ENCODE measurements at places on chromosomes 1 and 21. TPM values are rescaled to one million over a fixed set of nuclear protein-coding genes. Genes with fewer than 3 reads are reported as not detected.

GRCh38 chr1:30824736-30825429 lies 67.3 kb upstream of the LAPTM5 start:
- no peak for DNase-seq

GRCh38 chr1:207405814-207406213 lies 48.3 kb upstream of the CR2 start:
- no peak for DNase-seq

DNA sequence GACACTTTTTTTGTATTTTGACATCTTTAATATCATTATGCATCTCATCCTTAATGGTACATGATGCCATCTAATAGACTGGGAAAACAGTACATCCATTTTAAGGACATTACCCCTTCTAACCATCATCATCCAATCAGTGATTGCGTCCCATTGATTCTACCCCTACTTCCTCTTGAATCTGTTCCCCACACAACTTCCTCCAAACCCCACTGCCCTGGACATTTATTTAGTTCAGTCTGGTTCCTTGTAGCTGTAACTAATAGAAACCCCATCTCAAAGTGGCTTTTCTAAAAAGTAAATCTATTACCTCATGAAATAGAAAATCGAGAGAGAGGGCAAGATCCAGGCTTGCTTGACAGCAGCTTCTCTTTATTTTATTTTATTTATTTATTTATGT lies 2.1 kb upstream of the ITLN1 start:
- DNase-seq, result no peak

- no peak for DNase-seq
Measured at GRCh38 chr1:100780814-100781213, 61.3 kb downstream of the VCAM1 start.

DNA sequence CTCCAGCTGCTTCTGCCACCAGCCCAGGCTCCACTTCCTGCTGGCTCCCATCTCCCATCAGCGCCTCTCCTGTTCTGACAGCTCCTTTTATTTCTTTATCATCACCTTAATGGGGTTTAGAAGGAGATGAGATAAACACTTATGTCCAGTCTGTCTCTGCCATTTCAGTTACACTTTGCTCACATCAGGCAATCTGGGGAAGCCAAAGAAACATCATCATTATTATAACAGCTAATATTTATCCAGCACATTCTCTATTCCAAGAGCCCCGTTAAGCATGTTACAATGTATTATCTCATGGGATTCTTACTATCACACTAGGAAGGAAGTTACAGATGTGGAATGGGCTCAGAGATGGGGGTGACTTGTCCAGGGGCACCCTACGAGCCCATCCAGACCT lies 31.2 kb downstream of the DMRTB1 start:
- DNase-seq, result no peak

GRCh38 chr1:84748364-84748763 lies 58.1 kb upstream of the SSX2IP start:
- no peak for DNase-seq

DNA sequence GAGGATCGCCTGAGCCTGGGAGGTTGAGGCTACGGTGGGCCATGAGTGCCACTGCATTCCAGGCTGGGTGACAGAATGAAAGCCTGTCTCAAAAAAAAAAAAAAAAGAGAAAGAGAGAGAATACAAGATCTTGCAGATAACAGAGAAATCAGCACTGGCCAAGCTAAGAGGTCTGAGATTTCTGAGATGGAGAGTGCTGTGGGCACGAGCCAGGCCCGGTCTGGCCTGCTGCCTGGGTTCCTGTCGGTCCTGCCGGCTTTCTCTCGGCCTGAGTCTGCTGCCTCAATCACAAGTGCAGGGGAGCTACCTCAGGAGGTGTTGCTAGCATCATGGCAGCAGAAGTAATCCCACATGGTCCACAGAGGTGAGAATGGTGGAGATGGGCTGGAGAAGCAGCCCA lies 19.0 kb downstream of the ADORA1 start:
- no peak for DNase-seq

DNA sequence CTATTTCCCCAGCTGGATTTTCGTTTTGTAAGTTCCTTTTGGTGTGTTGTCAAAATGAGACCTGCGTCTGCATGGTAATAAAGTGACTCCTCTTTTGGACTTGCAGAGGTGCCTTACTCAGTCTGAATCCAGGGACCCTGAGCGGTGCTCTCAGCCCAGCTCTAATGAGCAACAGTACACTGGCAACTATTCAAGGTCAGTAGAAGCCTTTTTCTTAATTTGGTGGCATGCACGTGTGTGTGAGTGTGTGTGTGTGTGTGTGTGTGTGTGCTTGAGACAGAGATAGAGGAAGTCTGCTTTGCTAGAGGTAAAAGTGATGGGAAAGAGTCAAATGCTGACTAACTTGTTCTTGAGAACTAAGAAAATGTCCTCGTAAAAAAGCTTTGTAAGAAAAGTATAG lies 105.4 kb downstream of the CD247 start:
- no peak for DNase-seq

- no peak for DNase-seq
Measured at GRCh38 chr1:226571893-226572292, 23.3 kb downstream of the STUM start.

DNA sequence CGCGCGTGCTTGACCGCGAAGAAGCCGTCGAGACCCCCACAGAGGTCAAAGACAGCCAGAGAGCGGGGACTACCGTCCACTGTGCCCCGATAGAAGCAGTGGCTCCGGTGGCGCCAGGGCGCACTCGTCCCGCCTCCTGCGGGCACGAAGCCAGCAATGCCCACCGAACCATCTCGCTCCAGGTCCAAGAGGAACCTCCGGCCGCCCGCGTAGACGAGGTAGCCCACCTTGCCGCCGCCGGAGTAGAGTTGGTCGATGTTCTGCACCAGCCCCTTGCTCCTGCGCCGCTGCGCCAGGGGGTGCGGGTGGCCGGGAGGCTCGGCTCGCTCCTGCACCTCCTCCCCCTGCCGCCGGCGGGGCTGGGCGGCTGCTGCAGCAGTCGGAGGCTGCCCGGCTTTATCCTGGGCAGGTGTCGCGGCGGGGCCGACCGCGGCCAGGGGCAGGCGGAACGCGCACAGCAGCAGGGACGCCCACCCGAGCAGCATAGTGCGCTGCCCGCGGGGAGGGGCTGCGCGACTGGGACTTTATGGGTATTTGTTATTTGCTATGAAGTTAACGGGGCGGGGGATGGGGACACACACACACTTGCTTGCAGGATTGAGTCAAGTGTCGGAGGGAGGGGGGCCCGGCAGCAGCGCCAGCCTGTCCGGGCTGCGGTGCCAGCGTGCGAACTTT lies 844 bp downstream of the ADAMTS5 start:
- no peak for DNase-seq

DNA sequence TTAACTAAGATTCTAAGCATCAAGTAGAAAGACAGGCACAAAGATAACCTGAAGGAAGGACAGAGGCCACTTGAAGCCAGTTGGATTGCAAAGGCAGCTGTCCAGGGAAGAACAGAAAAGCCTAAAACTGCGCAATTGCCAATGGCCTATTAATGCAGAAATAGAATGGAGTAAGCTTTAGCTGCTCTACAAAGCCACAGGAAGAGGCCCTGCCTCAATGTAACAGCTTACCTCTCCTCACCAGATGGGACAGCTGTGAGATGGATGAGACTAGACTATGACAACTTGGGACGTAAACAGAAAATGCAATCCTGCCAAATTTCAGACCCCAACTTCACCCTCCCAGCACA lies 176.5 kb downstream of the EIF4G3 start:
- no peak for DNase-seq

- DNase-seq, result no peak
Measured at GRCh38 chr1:224503161-224504118, 68.8 kb upstream of the WDR26 start.

GRCh38 chr1:184951788-184952187 lies 22.5 kb downstream of the NIBAN1 start:
- no peak for DNase-seq

DNA sequence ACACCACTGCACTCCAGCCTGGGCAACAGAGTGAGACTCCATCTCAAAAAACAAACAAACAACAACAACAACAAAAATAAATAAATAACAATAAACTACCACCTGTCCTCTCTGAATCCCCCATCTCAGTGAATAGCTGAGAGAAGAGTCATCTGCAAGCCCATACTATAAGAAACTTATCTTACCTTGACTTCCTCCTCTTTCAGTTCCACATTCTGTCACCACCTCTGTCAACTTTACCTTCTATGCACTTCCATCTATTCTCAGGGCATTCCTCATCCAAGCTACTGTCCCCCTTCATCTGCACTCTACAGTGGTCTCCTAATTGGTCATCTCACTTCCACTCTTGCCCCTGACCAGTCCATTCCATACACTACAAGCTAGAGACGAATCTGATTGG lies 58.1 kb downstream of the KIAA0040 start:
- DNase-seq, result no peak

GRCh38 chr1:214494706-214495105 lies 56.7 kb downstream of the PTPN14 start:
- DNase-seq, result no peak

- DNase-seq, result no peak
Measured at GRCh38 chr1:110433803-110434202, 17.1 kb upstream of the PROK1 start.

GRCh38 chr1:232250838-232251237 lies 379.1 kb downstream of the SIPA1L2 start:
- DNase-seq, result no peak

DNA sequence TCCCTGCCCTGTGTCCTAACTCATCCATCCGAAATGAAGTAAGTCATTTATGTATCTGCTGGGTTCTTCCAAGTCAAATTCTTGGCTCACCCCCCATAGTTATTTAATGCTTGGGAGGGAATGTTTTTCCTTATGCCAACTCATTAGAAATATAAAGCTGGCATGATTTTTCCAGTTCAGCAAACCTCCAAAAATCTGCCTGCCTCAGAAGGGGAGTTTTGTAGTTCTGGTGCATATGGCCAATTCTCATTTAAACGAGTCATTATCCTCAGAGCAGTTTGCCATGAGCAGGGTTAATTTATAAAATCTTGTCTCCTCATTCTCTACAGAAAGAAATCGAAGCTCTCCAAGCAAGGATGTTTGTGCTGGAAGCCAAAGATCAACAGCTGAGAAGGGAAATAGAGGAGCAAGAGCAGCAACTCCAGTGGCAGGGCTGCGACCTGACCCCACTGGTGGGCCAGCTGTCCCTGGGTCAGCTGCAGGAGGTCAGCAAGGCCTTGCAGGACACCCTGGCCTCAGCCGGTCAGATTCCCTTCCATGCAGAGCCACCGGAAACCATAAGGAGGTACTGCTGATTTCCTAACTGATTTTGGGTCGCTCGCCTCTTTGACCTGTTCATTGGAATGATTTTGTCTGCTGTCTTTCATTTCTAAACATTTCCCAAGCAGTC lies 144.1 kb downstream of the DISC1 start:
- DNase-seq, result no peak

GBP1 gene
- 77.4 TPM for polyA plus RNA-seq

CADM3 gene
- not detected for polyA plus RNA-seq

S100A7A gene
- not detected for polyA plus RNA-seq

CFAP74 gene
- not detected for polyA plus RNA-seq

SELENBP1 gene
- not detected for polyA plus RNA-seq

KRTAP19-1 gene
- not detected for polyA plus RNA-seq

SLFNL1 gene
- 0.44 TPM for polyA plus RNA-seq

SLC35E2B gene
- 47.5 TPM for polyA plus RNA-seq

TTC39A gene
- polyA plus RNA-seq, result not detected

KRTCAP2 gene
- 576 TPM for polyA plus RNA-seq

REN gene
- polyA plus RNA-seq, result not detected

A3GALT2 gene
- not detected for polyA plus RNA-seq
